ENCODE measurements at places on chromosomes 5 and 9. TPM values are rescaled to one million over a fixed set of nuclear protein-coding genes. Genes with fewer than 3 reads are reported as not detected.
A peak's percentile ranks its signal among the peaks of the same experiment; 100 is the strongest.

Gene OMD
- not detected for polyA plus RNA-seq

Gene C9orf50
- polyA plus RNA-seq, result 0.20 TPM

Gene RAD1
- polyA plus RNA-seq, result 18.4 TPM

Gene ADAMTSL1
- polyA plus RNA-seq, result 44.3 TPM

Gene IL31RA
- polyA plus RNA-seq, result 0.39 TPM

Gene SOHLH1
- polyA plus RNA-seq, result not detected

Gene SPINK6
- not detected for polyA plus RNA-seq

Gene GMCL2
- not detected for polyA plus RNA-seq

Gene HAVCR1
- not detected for polyA plus RNA-seq

Gene ANXA2R
- polyA plus RNA-seq, result 3.6 TPM

DNA sequence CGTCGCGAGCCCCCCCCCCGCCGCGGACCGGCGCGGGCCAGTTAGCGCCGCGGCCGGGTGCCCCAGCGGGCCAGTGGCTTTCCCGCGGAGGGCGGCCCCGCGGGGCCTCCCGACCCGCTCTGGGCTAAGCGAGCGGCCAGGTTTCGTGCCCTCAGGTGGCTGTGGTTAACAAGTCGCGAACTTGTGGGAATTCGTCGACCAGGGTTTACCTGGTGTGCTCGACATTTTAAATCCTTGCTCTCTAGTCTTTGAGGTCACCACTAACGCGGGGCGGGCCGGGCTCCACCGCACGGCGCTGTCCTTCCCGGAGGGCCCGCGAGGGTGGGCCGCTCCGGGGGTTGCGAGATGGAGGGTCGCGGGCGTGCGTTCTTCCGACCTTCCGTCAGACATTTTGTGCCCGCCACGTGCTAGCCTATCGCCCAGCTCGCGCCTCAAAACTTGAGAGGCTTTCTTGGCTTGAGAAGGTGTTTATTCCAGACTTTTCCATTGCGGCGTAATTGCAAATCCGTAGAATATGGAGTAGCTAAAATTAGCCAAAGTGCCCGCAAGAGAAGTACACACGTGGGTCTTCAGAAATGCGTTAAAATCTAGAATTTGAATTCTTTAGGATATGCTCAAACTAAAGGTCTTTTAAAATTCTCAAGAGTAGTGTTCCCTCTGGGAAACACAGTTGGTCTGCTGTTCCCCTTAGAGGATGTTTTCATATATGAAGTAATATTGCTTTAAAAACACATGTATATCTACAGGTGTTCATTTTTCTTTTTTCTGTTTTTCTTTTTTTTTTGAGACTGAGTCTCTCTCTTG lies 2.1 kb downstream of the ANP32B start:
- peak overlapping the region; percentile 84 for H3K4me3 ChIP-seq
- peaks cover 10% of the 10 kb centered on the region for H3K4me1 ChIP-seq
- no peaks in the 10 kb centered on the region for H3K36me3 ChIP-seq
- H3K27ac ChIP-seq, result peak overlapping the region; percentile 40
- peak; percentile 11 for DNase-seq

GRCh38 chr5:171023508-171023907 lies 161.7 kb downstream of the RANBP17 start:
- H3K27ac ChIP-seq, result no peak overlapping the region
- H3K36me3 ChIP-seq, result peaks cover 3% of the 10 kb centered on the region
- H3K4me1 ChIP-seq, result no peaks in the 10 kb centered on the region
- no peaks in the 10 kb centered on the region for H3K27me3 ChIP-seq
- no peak overlapping the region for H3K4me3 ChIP-seq
- peak; percentile 1 for DNase-seq

DNA sequence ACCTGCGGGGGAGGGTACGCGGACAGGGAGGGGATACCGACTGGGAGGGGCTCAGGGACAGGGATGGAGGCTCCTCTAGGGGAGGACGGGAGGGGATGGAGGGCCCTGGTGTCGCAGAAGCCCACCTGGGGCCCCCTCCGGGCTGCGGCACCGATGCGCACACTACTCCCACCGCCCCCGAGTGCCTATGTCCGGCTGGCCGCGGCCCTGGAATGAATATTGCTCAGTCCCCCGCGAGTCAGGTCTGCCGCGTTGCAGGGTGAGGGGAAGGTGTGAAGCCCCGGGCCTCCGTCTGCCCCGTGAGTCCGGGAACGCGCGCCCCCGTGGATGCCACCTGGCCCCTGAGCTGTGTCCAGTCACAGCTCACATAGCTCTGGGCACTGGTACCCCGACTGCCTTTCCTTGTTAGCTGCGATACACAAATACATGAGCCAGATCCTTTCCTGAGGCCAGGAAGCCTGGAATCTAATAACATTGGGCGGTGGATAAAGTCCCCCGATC lies 44.5 kb upstream of the PRSS3 start:
- peaks cover 40% of the 10 kb centered on the region for H3K27me3 ChIP-seq
- no peak overlapping the region for H3K27ac ChIP-seq
- no peaks in the 10 kb centered on the region for H3K36me3 ChIP-seq
- no peak for DNase-seq
- peak overlapping the region; percentile 38 for H3K4me3 ChIP-seq
- no peaks in the 10 kb centered on the region for H3K4me1 ChIP-seq

DNA sequence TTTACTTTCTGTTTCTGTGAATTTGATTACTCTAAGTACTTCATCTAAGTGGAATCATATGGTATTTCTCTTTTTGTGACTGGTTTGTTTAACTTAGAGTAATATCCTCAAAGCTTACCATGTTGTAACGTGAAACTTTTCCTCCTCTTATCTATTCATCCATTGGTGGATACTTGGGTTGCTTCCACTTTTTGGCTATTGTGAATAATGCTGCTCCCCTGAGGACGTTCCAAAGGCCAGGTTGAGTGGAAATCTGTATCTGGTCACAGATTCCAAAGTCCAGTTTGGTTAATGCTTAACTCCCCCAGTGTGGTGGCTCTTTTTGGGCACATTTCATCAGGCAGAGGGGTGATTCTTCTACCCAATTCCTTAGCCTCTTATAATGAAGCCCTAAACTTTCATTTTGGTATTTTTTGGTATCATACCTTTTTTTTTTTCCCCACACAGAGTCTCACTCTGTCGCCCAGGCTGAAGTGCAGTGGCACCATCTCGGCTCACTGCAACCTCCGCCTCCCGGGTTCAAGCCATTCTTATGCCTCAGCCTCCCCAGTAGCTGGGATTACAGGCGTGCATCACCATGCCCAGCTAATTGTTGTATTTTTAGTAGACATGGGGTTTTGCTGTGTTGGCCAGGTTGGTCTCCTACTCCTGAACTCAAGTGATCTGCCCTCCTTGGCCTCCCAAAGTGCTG lies 65.4 kb downstream of the CMYA5 start:
- 0 out of 2 replicates have a peak, but pooled peaks cover 1% of the 10 kb centered on the region for H3K27me3 ChIP-seq
- DNase-seq, result no peak
- H3K4me1 ChIP-seq, result no peaks in the 10 kb centered on the region
- no peaks in the 10 kb centered on the region for H3K36me3 ChIP-seq

GRCh38 chr5:175129619-175130018 lies 314.4 kb downstream of the DRD1 start:
- 0 out of 2 replicates have a peak, but pooled peaks cover 1% of the 10 kb centered on the region for H3K27me3 ChIP-seq
- no peak overlapping the region for H3K27ac ChIP-seq
- no peaks in the 10 kb centered on the region for H3K36me3 ChIP-seq
- no peaks in the 10 kb centered on the region for H3K4me1 ChIP-seq
- DNase-seq, result no peak
- H3K4me3 ChIP-seq, result no peak overlapping the region

DNA sequence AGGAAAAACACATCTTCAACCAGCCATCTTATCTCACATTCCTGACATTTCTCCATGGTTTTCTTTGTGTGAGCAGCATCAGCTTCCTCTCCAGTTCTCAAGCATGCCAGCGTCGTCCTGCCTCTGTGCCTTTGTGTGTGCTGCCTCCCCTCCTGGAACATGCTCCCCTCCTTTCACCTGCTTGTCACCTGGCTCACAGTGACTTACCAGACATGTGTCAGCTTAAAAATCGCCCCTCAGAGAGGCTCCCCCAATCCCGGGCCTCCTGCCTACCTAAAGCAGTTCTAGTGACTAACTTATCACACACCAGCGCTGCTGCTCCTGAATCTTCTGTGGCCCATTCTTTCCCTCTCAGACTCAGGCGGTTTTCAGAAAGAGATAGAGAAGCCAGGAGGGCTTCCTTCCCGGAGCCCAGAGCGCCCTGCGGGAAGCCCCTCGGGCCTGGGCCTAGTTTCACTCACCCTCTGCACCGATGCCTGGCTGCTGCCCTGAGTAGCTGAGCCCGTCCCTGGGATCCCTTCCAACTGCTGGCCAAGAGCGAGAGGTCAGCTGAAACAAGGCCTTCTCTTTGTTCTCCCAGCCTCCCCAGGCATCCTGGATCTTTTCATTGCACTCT lies 51.1 kb upstream of the MVB12B start:
- no peak overlapping the region for H3K27ac ChIP-seq
- H3K4me1 ChIP-seq, result no peaks in the 10 kb centered on the region
- H3K27me3 ChIP-seq, result peaks cover 11% of the 10 kb centered on the region
- no peaks in the 10 kb centered on the region for H3K36me3 ChIP-seq
- no peak overlapping the region for H3K4me3 ChIP-seq
- DNase-seq, result peak; percentile 5

GRCh38 chr9:34379334-34380033 lies 2.8 kb upstream of the MYORG start:
- peaks cover 8% of the 10 kb centered on the region for H3K4me1 ChIP-seq
- no peak overlapping the region for H3K4me3 ChIP-seq
- DNase-seq, result peak; percentile 72
- no peak overlapping the region for H3K27ac ChIP-seq

GRCh38 chr9:72193478-72193881 lies 44.2 kb downstream of the GDA start:
- no peak for DNase-seq
- no peaks in the 10 kb centered on the region for H3K36me3 ChIP-seq
- H3K27me3 ChIP-seq, result no peaks in the 10 kb centered on the region
- H3K27ac ChIP-seq, result no peak overlapping the region

DNA sequence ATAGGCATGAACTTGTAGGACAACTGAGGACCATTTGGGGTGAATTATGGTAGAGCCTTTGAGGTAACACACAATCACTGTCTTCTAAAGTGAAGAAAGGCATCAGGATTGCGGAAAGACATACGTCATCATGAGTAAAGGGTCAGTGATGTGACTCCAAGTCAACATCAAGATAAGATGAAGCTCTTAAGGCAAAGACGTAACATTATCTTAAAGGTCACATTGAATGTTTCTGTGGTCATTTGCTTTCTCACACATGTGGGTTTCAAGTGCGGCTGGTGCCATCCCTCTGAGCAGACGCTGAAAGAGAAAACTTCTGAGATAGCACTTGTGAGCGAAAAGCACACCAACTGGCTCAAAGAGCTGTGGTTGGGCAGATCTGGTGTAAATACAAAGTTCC lies 63.3 kb upstream of the GRAMD2B start:
- H3K27ac ChIP-seq, result no peak overlapping the region
- no peaks in the 10 kb centered on the region for H3K27me3 ChIP-seq
- no peaks in the 10 kb centered on the region for H3K36me3 ChIP-seq
- DNase-seq, result no peak
- H3K4me3 ChIP-seq, result no peak overlapping the region

DNA sequence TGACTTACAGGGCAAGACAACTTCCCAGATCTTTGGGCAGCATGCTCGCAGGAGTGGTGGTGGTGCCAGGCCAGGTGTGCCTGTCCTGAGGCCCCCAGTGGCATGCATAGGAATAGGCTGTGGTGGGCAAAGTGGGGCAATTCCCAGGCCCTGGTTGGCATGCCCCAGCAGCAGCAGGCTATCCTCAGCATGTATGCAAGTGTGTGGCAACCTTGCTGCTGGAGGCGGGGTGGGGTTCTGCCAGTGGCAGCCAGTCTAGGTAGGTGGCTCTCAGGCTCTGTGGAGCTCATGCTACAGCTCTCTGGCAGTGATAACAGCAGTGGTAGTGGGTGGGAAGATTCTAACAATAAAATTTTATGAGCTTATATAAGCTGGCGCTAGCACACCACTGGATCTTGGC lies 27.7 kb upstream of the C6 start:
- no peaks in the 10 kb centered on the region for H3K27me3 ChIP-seq
- no peak overlapping the region for H3K27ac ChIP-seq
- H3K36me3 ChIP-seq, result no peaks in the 10 kb centered on the region
- H3K4me1 ChIP-seq, result peaks cover under 1% of the 10 kb centered on the region
- DNase-seq, result no peak

DNA sequence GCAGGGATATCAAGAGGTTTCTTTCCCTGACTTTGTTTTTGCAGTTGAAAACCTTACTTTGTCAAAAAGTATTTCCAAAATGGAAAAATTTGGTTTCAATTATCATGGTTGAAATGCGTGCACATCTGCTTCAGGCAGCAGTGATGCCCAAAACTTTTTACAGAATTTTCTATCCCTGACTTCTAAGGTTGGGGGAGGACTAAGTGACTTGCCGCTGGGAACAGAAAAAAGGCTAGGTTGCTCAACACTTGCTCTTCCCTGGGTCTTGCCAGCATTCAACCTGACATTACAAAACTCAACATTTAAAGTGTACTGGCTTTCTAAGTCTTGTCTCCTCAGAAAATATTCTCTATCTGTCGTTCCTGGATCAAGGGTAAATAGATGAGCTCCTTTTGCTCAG lies 4.7 kb downstream of the KLHL3 start:
- no peaks in the 10 kb centered on the region for H3K36me3 ChIP-seq
- peak; percentile 4 for DNase-seq
- no peak overlapping the region for H3K4me3 ChIP-seq
- no peaks in the 10 kb centered on the region for H3K4me1 ChIP-seq

DNA sequence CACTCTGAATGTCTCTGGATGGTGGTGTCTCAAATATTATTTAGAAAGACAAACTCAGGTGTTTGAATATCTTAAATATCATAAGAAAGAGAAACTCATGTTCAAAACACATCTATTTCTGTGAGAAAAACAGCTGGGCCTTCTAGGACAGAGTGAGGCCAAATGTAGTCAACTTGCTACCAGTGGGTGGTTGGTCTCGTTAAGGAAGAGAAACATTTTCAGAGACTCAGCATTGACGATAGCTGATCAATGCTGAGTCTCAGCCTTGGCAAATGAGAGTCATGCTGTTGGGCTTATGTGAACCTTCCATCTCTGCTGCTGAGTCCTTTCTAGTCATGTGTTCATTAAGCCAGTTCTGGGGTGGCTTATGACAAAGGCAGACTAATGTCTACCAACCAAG lies 418.0 kb downstream of the CETN3 start:
- DNase-seq, result no peak
- no peaks in the 10 kb centered on the region for H3K27me3 ChIP-seq
- H3K4me3 ChIP-seq, result no peak overlapping the region
- no peaks in the 10 kb centered on the region for H3K4me1 ChIP-seq

GRCh38 chr5:42592401-42593140 lies 164.0 kb upstream of the CCDC152 start:
- no peaks in the 10 kb centered on the region for H3K27me3 ChIP-seq
- no peak overlapping the region for H3K27ac ChIP-seq
- no peaks in the 10 kb centered on the region for H3K4me1 ChIP-seq
- H3K36me3 ChIP-seq, result no peaks in the 10 kb centered on the region

GRCh38 chr5:149799965-149800516 lies 69.9 kb downstream of the PPARGC1B start:
- no peak overlapping the region for H3K27ac ChIP-seq
- H3K27me3 ChIP-seq, result peaks cover under 1% of the 10 kb centered on the region
- no peaks in the 10 kb centered on the region for H3K36me3 ChIP-seq
- no peak for DNase-seq

DNA sequence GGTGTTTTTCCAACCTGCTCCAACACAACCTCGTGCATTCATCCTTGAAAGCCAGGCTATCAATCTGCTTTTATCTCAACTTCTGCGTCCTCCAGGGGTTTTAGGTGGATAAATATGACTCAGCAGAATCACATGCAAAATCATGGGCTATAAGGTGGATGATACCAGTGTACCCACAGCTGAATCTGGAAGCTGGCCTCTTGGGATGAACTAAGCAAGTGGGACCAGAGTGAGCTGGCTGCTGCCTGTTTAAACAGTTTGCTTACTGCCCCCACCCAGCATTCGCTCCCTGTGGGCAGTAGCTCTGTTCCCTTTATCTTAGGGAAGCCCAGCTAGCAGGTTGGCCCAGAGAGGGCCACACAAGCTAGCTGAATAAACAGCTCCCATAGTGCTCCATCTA lies 194.0 kb downstream of the CRB2 start:
- H3K4me1 ChIP-seq, result no peaks in the 10 kb centered on the region
- H3K4me3 ChIP-seq, result no peak overlapping the region
- H3K27me3 ChIP-seq, result no peaks in the 10 kb centered on the region
- H3K27ac ChIP-seq, result no peak overlapping the region
- DNase-seq, result no peak

All from IMR-90 (cell line).